Motor neuron (in vitro differentiated cells): ENCODE measurements at places on chromosomes 3 and 15. TPM values are rescaled to one million over a fixed set of nuclear protein-coding genes. Genes with fewer than 3 reads are reported as not detected.

DNA sequence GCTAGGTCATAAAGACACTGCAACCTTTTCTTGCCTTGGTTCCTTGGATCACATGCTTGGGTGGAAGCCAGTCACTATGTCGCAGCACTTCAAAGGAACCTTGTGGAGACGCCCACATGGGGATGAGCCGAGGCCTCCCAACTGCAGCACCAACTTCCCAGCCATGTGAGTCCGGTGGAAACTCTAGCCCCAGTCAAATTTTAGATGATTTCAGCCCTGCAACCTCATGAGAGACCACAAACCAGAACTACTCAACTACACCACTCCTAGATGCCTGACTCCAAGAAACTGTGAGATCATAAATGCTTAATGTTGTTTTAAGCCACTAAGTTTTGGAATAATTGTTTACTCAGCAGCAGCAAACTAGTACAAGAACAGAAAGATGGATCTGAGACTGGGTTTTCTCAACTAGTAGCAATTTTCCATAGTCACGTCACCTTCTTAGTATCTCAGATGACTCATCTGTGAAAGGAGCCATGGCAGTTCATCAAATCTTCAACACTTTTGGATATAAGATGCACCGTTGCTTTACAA lies 86.5 kb downstream of the MB21D2 start:
- no peak for ATAC-seq

DNA sequence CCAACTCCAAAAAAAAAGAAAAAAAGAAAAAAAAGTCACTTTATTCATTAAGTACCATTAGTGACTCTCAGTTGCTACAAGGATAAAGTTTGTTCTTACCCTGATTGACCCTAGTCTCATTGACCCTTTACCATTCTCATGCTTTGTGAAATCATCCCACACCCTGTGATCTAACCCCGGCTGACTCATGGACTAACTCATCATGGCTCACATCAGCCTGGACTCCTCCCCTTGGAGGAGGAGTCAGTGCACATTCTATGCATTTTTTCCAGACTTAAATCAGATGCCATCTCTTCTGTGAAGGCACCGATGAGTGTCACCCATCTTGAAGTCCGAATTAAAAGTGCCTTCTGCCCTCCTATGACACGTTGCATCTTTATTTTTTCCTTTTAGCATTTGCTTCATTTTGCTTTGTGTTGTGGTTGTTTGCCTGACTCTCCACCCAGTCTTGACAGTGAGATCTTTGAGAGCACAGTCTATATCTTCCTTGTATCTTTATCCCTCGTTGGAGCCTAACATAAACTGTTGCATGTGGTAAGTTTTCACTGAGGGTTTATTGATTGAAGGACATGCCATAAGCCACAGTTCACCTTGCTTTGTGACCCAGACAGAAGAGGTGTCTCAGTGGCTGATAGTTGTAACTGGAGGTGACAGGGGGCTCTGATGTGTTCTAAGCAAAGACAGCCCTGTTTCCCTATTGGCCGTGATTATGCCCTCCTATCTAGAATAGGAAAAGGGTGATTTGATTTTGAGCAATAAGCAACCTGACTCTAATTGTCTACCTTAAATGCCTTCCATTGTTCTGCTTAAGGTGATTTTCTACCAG lies 72.1 kb downstream of the IL1RAP start:
- peak; percentile 92 for ATAC-seq

DNA sequence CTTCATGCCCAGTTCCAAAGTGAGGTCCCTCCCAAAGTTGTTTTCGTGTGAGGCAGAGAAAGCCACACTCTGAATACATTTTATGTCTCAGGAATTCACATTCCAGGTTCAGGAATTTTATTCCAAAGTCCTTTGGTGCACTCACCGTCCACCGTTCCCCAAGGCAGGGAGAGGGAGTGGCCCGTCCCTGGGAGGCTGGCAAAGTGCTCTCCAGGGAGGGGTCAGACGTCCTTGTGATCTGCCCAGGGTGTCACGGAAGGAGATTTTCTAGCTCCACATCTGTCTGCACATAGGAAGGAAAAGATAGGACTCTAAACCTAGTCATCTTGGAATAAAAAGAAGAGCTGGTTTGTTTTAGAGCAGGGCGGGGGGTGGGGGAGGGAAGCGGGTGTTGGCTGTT lies 47.9 kb downstream of the KLF13 start:
- ATAC-seq, result no peak

DNA sequence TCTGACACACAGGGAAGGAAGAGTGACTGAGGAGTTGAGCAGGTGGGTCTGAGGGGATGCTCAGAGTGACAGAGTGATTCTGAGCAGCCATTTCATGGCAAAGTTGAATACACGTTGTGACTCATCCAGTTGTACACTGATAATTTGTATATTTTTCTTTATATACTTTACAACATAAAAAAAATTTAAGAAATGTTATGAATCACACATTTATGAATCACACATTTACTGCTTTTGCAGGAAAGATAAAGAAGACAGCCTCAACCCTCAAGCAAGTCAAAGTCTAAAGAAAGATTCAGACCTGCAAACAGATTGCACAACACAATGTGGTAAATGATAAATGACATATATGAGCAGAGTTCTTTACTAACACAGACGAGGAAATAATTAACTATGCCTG lies 21.0 kb upstream of the CHMP2B start:
- ATAC-seq, result no peak

The CDCP1 gene
- 0.43 and 0.51 TPM in 2 replicates for total RNA-seq

- no peak for ATAC-seq
Observed at GRCh38 chr3:15606434-15606891, 4.9 kb downstream of the BTD start.
